Left kidney (tissue), 8 donors: ENCODE measurements at places on chromosomes 4 and X.

DNA sequence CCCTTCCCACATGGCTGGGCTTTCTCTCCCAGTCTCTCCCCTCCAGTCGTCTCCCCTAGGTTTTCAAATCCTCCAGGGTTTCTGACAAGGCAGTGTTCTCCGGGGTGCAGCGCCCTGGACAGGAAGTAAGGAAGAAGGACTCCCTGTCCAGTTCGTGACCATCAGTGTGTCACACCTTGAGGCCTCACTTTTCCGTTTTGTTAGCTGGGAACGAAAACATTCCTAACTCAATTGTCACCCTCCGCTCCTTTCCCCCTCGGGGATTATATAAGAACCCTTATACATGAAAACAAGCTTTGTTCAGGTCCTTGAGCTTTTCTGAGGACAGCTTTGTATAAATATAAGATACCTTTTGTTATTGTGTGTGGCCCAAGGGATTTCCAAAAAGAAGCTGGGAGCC is 92.1 kb downstream of the KDR start:
- DNase-seq, result no peak

DNA sequence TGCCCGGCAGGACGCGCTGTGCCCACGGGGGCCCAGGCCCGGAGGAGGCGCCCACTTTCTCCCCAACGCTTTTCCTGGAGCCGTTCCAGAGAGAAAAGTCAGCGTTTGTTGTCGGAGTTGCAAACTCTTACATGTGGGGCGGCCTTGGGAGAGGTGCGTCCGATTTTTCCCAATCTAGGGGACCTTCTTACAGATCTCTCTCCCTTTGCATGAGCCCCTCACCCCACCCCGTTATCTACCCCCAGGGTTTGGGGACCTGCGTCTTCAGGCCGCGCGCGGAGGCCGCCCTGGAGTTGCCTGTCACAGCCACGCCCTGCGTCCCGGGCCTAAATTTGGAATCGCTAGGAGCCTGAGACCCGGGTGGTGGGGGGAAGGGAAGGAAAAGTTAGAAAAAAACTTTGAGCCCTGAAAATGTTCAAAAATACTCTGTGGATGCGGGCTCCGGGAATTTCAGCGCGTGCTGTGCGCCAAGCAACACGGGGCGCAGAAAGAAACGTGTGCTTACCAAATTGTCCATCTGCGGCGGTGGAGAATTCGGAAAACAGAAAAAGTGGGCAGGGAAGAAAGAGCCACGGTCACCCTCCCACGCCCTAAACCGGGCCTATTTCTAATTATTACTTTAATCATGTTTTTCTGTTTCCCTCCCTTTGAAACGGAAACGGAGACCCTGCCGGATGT is 587 bp downstream of the CD99 start:
- DNase-seq, result peak; percentile 37

GRCh38 chr4:118035309-118035708 is 1.0 kb downstream of the NDST3 start:
- no peak for DNase-seq

DNA sequence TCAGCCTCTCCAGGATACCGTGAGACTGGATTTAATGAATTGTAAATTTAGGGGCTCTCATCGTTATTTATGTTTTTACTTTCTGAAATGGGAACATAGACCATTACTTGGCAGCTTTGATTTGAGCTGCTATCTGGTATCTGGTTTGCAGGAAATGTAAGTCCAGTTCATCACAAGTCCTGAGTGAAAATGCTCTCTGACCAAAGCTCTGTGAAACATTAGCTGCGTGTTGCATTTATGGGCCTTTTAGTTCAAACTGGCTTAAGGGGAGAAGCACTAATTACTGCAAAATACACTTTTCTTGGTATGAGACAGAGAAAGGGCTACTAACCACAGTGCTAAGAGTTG is 420 bp downstream of the CC2D2A start:
- no peak for DNase-seq

GRCh38 chr4:116180157-116180601 is 905.2 kb downstream of the TRAM1L1 start:
- peak; percentile 21 for DNase-seq

- no peak for DNase-seq
Measured at GRCh38 chr4:6343939-6344408, 74.3 kb downstream of the WFS1 start.

DNA sequence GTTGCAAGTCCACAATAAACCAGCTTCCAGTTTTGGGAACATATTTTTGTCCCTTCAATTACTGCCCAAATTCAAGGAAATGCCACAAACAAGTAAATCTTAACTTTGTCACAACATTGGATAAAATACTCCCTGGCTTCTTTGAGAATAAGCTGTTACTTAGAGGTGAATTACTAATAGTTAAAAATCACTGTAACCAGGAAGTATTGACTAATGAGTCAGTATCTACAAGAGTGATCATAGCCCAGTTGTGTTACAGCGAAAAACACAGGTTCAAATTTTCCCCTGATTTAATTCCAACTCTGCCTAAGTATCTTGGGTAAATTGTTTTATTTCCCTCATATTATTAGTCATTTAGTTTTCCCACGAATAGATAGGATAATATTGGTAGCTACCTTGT is 291.2 kb upstream of the PPARGC1A start:
- DNase-seq, result no peak
